Activated T-helper 1 cell treated with Interleukin-2 at 50 U/mL for 16 hours (primary cell): ENCODE measurements at places on chromosomes 3 and 15.

GRCh38 chr15:58043192-58043903 lies 22.2 kb downstream of the ALDH1A2 start:
- DNase-seq, result no peak

GRCh38 chr3:168213920-168214319 lies 118.2 kb upstream of the GOLIM4 start:
- no peak for DNase-seq

DNA sequence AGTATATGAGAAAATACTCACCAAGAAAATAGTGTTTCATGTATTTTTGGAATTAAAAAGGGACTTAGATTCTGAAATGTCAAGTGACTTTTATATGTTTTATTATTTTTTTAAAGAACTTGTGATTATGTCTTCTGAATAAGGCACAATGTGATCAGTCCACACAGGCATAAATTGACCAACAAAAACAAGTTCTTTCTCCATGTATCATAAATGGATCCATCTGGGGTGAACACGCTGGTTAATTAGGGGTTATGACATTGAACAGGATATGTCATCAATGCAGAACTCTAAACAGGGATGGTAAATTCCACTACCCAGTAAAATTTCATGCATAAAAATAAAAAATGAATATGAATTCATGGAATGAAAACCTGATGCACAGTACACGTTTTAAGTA lies 31.3 kb upstream of the PIK3CA start:
- no peak for DNase-seq

GRCh38 chr3:108181172-108181571 lies 41.1 kb downstream of the IFT57 start:
- DNase-seq, result no peak

GRCh38 chr3:67176396-67176795 lies 178.3 kb downstream of the KBTBD8 start:
- DNase-seq, result no peak

DNA sequence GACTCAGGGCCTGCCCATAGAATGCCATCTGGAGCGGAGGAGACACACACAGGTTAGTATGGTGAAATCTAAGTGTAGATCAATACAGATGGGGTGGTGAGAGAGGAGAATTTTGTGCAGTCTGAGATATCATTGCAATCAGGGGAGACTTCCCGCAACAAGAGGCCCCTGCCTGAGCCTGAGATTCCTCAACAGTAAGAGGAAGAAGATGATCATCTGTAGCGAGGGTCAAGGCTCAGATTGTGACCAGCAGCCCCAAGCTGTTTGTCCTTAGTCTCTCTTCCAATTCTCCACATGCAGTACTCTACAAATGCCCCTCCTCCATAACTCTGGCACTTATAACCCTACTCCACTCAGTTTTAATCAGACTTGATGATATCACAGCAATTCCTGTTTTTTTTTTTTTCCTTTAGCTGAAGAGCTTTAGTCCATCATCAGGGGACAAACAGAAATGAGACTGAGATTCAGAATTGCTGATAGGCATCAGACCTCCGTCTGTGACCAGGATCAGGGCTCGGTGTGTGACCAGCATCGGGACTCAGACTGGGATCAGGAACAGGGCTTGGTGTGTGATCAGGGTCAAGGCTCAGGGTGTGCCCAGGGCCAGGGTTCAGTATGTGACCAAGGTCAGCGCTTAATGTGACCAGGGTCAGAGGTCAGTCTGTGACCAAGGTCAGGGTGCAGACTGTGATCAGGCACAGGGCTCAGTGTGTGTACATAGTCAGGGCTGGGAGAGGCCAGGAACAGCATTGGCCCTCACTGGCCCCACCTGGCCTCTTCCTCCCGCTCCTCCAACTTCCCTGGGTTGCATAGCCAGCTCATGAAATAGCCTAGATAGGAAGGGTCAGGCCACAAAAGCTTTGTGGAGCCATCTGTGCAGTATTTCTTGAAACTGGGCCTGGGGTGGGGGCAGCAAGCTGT lies 14.1 kb downstream of the LOXL1 start:
- DNase-seq, result no peak

DNA sequence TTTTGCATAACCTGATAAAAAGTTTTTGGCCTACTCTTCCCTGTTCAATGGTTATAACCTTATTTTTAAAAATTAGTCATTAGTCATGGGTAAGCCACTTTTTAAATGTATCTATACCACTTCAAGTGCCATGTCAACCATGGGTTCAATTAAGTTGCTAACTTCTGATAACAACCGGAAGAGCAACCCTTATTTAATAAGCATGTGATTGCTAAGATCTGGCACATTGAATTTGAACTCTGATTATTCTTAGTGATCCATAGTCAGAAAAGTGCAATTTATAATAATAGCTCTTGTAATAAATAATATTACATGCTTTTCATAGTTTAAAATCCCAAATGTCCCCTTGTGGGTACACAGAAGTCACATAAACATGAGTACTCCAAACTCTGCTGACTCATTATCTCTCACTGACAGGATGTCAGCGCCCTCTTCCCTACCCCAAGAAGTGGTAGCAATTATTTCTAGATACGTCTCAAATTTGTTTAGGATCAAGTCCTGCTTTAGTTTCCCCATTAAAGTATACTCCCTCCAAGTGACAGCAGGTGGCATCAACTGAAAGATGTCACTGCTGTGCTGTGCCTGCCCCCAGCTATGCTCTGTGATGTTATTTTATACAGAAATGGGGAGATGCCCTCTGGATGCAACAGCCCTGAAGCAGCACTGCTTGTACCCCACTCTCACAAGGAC lies 18.6 kb downstream of the SAMD7 start:
- DNase-seq, result no peak

DNA sequence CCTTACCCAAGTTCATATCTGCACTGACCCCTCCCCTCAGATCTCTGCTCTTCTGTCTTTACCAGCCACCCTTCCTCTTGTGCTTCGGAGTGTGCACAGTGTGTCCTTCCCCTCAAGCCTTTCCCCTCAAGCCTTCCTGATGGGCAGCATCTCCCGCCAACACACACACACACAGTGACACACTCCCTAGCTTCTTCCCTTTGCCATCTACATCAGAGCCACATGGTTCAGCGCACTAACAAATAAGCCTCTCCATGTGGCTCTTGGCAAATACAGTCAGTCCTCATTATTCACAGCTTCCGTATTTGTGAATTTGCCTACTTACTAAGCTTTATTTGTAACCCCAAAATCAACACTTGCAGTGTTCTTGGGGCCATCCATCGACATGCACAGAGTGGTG lies 37.5 kb downstream of the SH3BP5 start:
- DNase-seq, result no peak

GRCh38 chr3:145032791-145033190 lies 1061.2 kb downstream of the DIPK2A start:
- no peak for DNase-seq

DNA sequence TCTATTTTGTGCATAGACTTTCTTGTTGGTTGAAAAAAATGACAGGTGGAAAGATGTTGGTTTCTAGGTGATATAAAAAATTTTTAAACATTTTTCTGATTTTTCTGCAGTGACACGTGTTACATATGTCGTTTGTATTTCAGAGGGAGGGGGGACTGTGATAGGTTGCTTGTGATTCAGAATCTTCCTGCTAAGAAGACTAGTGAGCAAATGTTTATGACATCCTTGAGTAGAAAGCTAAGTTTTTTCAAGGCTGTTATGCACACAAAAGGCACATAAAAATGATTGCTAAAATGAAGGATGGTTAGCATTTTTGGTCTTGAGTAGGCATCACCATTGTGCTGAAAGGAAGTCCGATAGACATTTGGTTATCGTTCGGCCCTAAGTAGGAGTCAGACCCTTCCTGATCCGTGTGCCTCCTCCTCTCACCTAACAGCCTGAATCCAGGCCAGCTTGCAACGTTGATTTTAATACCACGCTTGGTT lies 1.5 kb downstream of the ZNF639 start:
- DNase-seq, result no peak

DNA sequence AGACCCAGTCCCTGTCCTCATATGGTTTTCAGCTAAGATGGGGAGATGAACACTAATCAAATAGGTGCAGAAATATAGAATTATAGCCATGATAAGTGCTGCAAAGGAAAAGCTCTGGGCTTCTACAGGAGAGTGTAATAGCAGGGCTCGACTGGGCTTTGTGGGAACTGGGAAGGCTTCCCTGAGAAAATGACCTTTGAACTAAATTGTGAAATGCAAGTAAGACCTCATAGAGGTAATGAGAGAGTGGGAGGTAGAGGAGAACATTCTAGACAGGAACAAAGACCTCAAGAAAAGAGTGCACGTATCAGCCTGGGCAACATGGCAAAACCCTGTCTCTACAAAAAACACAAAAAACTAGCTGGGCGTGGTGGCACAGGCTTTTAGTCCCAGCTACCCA lies 231.6 kb downstream of the ABHD5 start:
- no peak for DNase-seq

GRCh38 chr3:51712963-51713362 lies 6.1 kb downstream of the GRM2 start:
- no peak for DNase-seq

DNA sequence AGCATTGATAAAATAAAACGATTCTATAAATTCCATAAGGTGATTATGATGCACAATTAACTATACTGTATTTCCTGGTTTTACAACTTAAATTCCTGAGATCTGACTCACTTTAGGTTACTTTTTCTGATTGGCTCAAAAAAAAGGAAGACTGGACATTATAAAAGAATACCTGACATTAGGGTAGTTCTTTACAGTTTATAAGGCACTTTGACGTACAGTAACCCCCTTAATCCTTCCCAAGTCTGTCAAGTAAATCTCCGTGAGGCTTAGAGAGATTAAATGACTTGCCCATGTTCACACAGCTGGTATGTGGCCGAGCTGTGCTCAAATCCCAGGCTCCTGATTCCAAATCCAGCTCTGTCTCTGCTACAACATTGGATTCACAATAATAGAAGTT lies 1.0 kb upstream of the SLTM start:
- DNase-seq, result no peak

GRCh38 chr3:176514297-176514696 lies 683.0 kb downstream of the TBL1XR1 start:
- DNase-seq, result no peak

DNA sequence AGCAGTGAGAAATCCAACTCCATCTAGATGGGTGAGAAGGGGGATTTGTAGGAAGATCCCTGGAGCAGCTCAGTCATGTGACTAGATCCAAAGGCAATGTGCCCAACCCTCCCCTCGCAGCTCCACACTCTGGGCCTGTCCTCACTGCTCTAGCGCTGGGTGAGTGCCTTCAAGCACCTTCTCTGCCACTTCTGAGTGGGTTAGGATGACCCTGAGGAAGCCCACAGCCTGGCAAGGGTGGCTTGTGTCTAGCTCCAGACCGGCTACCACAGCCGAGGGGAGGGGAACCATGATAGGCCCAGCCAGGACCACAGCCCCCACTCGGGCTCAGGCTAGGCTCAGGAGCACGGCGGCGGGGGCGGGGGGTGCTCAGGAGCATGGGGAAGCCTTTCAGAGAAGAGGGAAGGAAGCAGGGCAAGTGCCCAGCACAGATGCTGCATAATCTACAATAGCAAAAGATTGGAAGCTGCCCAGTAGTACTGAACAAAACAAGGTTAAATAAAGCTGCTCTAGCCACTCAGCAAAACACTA lies 1.7 kb downstream of the SPATA12 start:
- no peak for DNase-seq

- no peak for DNase-seq
These were observed 230.1 kb downstream of the EBLN2 start for GRCh38 chr3:73291541-73291940.

DNA sequence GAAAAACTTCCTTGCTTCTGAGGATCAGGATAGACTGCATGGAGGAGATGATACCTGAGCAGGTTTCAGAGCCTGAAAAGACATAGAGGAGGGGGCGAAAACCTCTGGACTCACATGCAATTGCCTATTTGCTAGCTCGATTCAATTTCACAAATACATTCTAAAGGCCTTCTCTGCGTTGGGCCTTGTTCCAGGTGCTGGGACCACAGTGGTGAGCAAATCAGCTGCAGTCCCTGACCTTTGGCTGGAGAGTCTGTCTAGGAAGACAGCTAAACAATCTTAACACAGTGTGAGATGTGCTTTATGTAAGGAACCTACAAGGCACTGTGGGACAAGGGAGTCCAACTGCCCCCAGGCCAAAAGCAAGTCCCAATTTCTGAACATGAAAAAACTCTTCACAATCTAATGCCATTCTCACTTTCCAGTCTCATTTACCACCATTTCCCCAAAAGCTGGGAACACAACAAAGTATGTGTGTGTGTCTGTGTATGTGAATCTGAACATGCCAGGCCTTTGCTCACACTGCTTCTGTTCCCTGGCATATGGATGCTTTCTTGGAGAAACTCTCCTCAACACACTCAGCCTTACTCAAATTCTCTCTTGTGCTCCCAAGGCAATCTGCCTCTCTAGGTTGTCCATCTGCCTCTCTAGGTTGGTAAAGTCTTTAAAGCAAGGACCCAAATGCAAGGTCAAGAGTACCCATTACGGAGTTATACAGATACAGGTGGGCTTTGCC lies 2.1 kb upstream of the PCCB start:
- no peak for DNase-seq

GRCh38 chr3:183193762-183194689 lies 31.5 kb upstream of the LAMP3 start:
- no peak for DNase-seq

- no peak for DNase-seq
These were observed 58.3 kb upstream of the TFRC start for GRCh38 chr3:196140224-196140623.

GRCh38 chr3:58792921-58793451 lies 126.4 kb upstream of the FAM3D start:
- no peak for DNase-seq

GRCh38 chr3:46617941-46618340 lies 5.6 kb downstream of the FAM240A start:
- no peak for DNase-seq

- no peak for DNase-seq
These were observed 246.4 kb upstream of the LRIG1 start for GRCh38 chr3:66747261-66747660.

DNA sequence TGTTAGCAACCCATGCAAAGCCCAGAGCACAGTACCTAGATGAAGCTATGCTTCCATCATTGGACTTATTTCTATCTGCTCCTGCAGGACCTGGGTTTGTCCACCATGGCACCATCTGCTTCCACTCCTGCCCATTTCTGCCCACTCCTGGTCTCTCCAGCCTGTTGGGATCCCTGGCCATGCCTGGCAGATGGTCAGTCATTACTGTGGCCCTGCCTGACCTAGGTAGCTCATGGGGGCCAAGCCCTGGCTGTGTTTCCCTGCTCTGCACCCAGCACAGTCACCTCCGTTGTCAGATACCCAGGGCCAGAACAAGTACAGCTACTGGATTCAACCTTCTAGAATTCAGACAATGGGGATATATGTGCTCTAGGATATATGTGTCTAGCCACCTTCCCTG lies 185.8 kb upstream of the TLE3 start:
- DNase-seq, result no peak
